ENCODE measurements at places on chromosomes 2 and 18.

GRCh38 chr2:207133458-207133819 lies 32.3 kb downstream of the KLF7 start:
- no peak for DNase-seq

- peak; percentile 39 for DNase-seq
Measured at GRCh38 chr2:233225230-233226068, 26.0 kb upstream of the ATG16L1 start.

DNA sequence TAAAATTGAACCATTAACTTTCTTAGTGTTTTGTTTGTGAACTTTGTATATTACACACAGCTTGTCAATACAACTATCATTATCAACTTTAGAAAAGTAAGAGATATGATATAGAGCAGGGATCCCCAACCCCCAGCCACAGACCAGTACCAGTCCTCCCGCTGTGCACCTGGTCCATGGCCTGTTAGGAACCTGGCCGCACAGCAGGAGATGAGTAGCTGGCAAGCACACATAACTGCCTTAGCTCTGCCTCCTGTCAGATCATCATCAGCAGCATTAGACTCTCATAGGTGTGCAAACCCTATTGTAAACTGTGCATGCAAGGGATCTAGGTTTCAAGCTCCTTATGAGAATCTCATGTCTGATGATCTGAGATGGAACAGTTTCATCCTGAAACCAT lies 491.0 kb upstream of the NXPH2 start:
- no peak for DNase-seq

DNA sequence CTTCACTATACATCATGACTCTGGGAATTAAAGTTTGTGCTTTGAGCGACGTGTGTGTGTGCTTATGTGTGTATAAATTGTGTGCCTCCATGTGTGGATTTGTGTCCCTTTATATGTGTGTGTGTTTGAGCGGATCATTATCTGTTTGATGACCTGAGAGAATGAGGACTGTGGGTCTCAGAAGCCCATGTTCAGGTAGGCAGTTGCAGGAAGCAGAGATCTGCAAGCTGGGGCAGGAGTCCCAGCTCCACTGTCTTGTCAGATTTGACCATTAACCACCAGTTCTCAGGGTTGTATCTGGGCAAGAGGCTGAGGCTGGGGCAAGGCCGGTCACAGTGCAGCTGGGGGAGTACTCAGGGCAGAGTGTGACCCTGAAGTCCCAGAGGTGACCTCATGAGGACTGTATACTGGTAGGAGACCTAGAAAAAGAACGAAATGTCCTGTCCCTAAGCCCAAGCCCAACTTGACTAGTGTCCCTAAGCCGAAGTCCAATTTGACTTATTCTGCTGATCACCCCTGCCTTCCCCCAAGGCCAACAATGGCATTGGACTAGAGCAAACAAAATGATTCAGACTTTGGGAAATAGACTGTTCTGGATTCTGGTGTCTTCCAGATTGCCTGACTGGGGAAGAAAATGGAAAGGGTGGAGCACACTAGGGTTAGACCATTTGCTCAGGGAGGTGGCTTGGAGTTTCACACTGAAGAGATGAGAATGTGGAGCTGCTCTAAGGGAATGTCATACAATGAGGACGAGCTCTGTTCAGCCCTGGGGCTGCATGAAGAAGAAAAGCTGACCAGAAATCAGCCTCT lies 28.1 kb downstream of the RHOB start:
- DNase-seq = no peak

DNA sequence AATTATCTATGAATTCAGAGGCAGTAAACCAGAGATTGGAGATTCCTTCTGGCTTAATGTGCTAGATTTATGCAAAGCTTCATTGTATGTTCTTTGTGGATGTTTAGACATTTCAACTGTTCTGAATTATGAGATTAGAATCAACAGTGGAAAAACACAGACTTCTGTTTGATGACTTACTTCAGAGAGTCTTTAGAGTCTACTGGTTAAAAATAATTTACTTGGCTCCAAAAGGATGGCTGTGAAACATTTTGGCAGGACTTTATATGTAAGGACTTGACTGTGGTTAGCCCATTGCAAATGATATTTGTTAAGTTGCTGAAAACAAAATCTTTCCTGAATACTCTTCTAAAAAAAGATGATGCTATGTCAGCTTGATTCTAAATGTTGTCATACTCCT lies 25.5 kb upstream of the LRRC30 start:
- peak; percentile 48 for DNase-seq

DNA sequence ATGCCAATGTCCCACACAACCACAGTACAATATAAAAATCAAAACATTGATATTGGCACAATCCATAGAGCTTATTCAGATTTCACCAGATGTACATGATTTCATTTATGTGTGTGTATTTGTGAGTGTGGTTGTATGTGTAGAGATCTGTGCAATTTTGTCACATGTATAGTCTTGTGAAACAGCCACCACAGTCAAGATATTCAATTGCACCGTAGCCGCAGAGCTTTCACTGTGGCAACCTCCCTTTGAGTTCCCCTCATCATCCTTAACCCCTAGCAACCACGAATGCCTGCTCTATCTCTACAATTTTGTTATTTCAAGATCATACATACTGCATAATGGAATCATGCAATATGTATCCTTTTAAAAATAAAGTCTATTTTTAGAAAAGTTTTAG lies 391.3 kb downstream of the SETBP1 start:
- no peak for DNase-seq

GRCh38 chr18:2897448-2898185 lies 50.8 kb downstream of the EMILIN2 start:
- DNase-seq = no peak

DNA sequence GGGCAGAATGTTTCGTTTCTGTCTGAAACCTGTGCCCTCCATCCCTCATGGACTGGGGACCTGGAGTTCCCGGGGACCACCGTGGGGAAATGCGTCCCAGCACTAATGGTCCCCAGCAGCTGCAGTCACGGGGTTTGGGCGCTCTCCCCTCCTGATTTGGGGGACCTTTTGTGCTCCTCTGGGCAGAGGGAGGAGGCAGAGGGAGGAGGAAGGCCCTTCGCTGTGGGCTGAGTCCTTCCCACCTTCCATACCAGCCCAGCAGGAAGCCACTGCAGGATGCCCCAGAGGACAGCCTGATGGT lies 3.2 kb downstream of the GPR35 start:
- no peak for DNase-seq

DNA sequence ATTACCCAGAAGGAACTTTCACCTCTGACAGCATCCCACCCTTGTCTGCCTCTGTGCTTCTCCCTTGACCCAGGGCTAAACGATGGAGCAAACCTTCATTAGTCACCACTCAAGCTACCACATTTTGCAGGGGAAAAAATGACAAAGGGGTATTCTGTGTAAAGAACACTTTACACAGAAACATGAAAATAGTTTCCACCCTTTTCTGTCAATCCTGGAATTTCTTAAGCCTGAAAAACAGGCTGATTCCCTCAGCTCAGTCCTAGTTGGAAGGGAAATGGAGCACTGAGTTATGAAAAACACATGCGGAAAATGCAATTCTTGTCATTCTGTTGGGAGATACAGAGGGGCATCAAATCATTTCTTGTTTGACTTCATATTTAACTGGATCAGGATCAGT lies 175.0 kb upstream of the HNRNPA3 start:
- DNase-seq = no peak

GRCh38 chr18:34039201-34039600 lies 185.5 kb downstream of the NOL4 start:
- peak; percentile 4 for DNase-seq

DNA sequence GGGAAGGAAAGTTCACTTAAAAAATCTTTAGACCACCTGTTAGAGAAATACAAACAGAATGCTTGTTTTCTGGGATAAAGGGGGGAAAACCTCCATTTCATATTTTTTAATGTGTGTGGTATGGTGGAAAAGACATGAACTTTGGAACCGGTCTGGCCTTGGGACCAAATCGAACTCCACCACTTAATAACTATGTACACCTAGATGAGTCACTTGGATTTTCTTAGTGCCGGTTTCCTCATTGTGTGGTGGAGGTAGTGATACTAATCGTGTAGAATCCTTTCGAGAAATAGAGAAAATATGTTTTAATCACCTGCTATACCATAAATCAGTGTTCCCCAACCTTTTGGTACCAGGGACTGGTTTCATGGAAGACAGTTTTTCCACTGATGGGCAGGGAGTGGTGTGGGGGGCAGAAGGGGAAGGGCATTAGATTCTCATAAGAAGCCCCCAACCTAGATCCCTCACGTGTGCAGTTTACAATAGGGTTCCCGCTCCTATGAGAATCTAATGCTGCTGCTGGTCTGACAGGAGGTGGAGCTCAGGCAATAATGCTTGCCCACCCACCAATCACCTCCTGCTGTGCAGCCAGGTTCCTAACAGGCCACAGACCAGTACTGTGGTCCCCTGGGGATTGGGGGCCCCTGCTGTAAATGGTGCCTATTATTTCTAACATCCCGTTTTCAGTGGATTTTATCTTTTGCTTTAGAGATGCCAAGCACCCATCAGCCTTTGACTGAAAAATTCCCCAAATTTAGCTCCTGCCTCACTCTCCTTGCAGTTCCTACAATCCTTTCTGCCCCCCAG lies 308.8 kb downstream of the PRKCE start:
- no peak for DNase-seq

DNA sequence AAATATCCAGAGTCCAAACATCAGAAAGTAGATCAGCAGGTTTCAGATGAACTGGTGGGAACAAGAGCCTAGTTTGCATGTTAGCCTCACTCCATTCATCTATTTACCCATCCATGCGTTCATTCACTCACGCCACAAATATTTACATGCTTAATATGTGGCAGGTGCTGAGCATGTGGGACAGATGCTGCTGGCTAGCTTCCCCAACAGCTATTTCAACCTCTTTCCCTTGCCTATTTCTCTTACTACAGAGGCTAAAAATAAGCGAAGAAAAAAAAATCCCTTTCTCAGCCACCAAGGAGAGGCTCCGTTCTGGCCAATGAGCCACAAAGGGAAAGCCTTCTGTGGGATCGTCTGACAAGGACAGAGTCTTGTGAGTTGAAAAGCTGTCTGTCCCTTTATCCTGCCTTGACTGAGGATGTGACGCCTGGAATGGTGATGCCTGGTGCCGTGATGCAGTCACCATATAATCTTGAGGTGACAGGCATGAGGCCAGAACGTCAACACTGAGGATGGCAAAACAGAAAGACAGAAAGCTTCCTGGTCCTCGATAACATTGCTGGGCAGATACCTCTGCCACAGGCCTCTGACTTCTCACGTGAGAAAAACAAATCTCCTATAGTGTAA lies 78.2 kb downstream of the KCTD1 start:
- DNase-seq = peak; percentile 36

DNA sequence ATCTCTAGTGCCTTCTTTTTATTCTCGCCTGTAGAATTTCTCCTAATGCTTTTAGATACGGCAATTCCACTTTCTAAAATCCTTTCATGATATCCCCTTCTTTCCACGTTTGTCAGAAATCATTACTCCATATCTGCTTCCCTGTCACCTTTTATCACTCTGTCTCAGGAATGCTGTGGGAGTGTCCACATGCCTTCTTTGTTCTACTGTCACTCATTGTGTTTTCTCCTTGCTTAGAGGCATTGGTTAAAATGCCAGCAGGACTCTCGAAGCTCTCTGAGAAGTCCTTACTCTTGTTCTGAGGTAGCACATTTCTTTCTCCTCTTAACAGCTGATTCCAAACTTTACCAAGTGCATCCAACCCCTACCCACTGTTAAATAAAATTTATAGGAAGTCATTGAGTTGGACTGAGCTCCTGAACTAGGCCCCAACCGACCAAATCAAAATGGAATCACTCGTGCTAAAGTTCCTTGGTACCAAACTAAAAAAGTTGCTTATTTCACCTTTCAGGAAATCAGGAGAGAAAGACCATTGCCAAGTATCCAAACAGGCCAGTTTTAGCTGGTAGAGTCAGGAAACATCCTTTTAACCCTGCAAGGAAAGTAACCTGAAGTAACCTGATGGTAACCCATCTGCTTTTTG lies 10.6 kb upstream of the GALNT5 start:
- peak; percentile 80 for DNase-seq

GRCh38 chr2:240885566-240885965 lies 10.4 kb downstream of the MAB21L4 start:
- DNase-seq = no peak

- DNase-seq = peak; percentile 16
Measured at GRCh38 chr2:86622519-86623042, 1.1 kb downstream of the RNF103 start.

GRCh38 chr2:227884511-227884947 lies 13.1 kb downstream of the DAW1 start:
- DNase-seq = peak; percentile 58

DNA sequence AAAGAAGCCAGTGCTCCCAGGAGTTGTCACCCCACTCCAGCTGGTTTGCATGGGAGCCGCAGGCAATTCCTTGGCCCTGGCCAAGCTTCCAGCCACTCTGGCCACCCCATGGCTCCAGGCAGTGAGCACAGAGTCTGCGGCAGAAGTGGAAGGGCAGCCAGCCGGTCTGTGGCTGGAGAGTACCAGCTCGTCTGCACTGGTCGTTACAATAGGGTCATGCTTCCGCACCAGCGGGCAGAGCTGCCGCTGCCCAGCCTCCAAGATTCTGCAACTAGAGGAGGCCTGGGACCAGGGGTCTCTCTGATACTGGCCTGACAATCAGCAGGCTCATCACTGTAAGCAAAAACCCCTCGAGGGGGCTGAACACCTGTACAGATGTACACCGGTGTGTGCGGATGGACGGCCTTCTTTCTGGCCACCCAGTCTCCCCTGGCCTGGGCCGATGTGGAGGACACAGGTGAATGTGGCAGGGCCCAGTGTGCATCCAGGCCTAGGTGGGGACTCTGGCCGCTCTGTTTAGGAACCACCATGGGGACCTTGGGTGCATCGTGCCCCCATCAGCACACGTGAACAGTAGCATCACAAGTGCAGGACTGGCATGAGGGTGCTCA lies 51.9 kb upstream of the ODC1 start:
- no peak for DNase-seq

GRCh38 chr18:52953387-52953786 lies 613.4 kb downstream of the DCC start:
- no peak for DNase-seq

GRCh38 chr18:12656938-12657683 lies 796 bp downstream of the SPIRE1 start:
- peak; percentile 58 for DNase-seq

- no peak for DNase-seq
Measured at GRCh38 chr2:31675485-31675901, 94.8 kb upstream of the SRD5A2 start.

DNA sequence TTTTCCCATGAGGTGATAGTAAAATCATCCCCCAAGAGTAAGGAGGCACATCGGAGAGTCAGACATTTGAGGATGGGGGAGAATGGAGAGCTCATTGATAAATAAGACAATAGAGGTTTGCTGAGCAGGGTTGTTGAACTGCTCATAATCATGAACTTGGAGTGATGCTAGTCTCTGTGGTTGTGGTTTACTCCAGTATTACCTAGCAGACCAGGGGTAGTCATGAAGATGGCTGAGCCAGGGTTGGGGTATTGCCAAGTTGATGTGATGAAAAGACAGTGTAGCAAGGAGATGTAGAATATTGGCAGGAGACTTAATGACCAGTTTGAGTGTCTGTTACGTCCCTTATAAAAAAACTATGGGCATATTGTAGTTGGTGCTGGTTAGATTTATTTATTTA lies 25.4 kb downstream of the CYBRD1 start:
- peak; percentile 67 for DNase-seq

DNA sequence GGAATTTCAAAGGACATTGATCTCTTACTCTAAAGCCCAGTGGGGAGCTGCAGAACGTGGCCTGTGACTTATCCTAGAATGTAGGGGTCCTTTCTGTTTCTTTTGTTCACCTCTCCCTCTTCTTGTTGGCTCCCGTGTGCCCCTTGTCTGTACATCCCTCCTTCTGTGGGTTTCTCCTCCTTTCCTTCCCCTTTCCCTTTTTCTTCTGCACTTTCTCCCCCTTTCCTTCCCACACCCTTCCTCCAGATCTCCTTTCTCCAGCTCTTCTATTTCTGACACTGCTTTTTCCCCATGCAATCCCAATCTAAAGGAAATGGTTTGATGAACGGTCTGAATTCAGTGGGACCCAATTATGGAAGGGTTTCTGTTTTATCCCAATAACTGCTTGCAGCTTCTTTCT lies 35.5 kb upstream of the MAPRE3 start:
- DNase-seq = no peak

Data from fibroblast of lung (primary cell).